Stimulated activated CD8-positive, alpha-beta memory T cell treated with anti-CD3 and anti-CD28 coated beads, Interleukin-15, amount 100 ng/mL, for 1 hour (primary cell): ENCODE measurements at places on chromosomes 1 and 21.

DNA sequence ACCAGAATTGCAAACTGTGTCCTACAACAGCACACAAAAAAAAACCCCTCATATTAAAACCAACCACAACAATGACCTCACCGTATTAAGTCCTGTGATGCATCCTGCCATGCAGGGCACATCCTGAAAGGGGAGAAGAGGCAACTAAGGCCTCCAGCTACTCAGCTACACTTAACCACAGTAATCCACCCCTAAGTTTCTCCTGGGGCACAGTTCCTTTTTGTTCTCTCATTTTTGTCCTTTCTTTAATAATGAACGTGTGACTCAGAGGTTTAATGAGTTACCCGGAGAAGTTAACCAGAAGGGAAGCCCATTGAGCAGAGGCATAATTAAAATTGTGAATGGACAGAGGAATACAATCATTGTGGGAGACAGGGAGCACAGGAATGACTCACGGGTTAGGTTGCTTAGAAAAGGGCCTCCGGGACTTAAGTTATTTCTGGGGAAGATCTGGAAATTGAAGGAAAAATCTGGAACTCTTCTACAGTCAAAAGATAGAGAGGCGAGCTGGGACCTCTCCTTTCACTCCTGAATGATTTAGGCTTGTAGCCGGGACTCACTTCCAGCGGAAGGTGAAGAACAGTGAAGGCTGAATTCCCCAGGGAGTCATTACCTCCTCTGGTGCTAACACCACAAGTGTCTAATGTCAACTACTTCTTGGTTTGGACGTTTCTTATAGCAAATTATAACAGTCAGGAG lies 36.9 kb upstream of the HIVEP3 start:
- DNase-seq = no peak

GRCh38 chr1:11796036-11796828 lies 9.5 kb downstream of the MTHFR start:
- no peak for DNase-seq

DNA sequence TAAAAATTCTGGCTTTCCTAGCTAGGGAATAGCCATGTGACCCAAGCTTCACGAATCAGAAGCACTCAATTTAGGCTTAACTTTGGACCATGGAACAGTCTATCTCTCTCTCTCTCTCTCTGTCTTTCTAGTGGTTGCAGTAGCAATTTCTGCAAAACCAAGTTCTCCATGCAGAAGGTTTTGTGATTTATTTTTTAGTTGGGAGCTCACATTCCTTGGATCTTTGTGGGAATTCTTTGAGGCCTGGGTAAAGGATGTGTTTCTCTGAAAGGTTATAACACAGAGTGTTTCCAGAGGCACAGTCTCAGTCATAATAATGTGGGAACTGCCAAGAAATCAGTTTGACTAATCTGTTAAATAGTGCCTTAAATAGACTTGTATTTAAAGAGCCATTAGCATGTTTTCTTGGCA lies 112.3 kb upstream of the COL11A1 start:
- DNase-seq = no peak

DNA sequence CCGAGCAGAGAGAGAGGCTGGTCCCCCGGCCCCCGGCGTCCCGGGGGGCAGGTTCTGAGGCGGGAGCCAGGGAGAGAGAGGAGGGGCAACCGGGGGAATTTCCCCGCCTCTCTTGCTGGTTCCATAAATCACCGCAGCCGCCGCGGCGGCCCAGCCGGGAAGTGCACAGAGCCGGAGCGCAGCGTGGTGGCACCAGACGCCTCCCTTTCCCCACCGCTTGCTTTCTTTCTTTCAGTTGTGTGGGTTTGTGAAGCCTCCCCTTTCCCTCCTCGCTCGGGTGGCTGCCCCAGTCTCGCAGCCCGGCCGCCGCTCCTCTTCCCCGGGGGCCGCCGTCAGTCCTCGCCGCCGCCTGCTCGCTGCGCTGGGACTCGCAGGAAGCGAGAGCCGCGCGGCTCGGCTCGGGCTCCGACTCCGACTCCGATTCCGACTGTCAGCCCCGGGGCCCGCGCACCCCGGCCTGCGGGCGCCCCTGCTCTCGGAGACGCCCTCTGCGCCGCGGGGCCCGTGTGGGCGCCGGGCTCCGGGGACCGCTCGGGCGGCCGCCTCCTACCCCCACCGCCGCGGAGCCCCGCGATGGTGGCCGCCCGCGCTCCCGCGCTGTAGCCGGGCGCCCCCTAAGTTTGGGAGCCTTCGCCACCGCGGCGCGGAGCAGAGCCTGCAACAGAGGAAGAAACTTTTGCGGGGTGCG lies at the start of gene CACHD1:
Gene CACHD1 (plus strand): TSS at position 153 of the 688 bp plus-strand sequence. CDS start 616 bp downstream, outside the sequence.
- DNase-seq = peak; percentile 12

- DNase-seq = no peak
Observed at GRCh38 chr1:219271818-219272535, 98.3 kb downstream of the LYPLAL1 start.

DNA sequence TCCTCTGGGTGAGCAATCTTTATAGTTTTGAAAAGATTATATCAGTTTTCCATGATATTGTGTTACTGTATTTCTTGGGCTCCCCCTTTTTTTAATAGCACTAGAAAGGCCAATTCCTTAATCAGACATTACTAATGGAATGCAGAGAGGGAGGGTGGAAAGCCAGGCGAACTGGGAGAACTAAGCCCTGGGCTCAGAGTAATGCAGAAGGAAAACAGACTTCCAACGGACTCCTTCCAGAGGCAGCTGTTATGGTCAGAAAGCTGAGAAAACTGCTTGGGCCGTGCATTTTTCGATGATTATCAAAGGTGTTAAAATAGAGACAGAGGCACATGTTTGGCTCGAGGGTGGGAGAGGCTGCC lies 206.3 kb downstream of the FOXD2 start:
- no peak for DNase-seq

- no peak for DNase-seq
Observed at GRCh38 chr1:88730995-88731394, 46.9 kb downstream of the PKN2 start.

- DNase-seq = no peak
Observed at GRCh38 chr1:244451539-244451950, at the start of gene ADSS2. ADSS2 (minus strand) TSS chr1:244451909; CDS start chr1:244451817, 92 bp downstream.

DNA sequence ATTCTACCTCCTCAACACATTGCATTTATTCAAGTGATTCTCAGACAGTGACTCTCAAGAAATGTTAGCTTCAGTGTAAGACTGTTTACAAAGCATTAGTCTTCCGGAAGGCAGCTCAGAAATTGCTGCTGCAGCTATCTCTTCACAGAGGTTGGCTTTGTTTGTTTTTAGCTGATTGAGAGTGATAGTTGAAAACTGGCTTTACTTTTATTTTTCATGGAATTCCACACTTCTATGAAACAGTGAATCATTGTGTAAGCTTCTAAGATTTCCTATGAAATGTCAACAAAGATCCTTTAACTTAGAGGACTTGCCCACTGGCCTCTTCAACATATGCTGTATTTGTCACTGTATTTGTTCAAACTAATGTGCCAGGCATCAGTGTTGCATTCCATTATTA lies 121.3 kb downstream of the TNNI3K start:
- DNase-seq = no peak

DNA sequence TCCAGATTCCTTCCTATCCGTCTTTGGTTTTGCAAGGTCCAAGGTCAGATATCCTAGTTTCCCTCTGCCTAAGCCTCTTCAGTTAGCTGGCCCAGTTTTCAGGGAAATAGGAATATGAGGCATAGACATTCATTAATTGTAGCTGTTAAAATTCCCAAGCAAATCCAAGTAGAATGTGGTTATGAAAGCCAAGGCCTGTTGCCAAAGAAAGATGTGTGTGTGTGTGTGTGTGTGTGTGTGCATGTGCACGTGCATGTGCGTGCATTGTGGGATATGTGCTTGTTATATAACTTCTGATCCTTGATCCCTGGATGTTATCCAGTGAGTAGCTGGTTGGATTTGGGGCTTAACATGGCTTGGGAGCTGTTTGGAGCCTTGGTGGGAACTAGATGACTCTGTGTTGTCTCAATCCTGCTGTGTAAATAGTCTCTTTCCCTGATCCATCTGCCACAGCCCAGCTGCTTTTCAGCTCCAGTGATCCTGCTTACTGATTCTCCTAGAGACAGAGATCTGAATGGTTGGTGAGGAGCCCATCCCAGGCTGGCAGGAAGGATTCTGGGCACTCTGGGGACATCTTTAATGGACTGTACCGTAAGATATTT lies 70.6 kb upstream of the GCLM start:
- no peak for DNase-seq
